T-helper 1 cell (primary cell): ENCODE measurements at places on chromosomes 6 and 20.

GRCh38 chr6:110044096-110044495 lies 66.0 kb downstream of the GPR6 start:
- DNase-seq = no peak

DNA sequence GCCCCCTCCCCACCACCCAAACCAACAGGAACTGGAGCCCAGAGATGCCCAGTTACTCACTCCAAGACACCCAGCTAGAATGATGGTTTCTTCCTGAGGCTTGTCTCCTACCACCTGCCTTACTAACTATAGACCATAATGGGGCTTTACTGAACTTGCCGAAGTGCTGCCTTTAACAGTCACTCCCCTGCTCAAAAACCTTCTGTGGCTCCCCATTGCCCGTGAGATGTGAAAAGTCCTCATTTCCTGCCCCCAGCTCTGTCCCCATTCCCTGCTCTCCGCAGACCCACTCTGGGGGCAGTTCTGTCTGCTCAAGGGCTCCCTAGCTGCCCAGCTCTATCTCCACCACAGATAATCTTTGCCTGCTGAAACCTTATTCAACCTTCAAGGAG lies 4.9 kb downstream of the SIGLEC1 start:
- no peak for DNase-seq

GRCh38 chr6:81977486-81977885 lies 225.0 kb upstream of the TENT5A start:
- DNase-seq = no peak

GRCh38 chr20:38321959-38322598 lies 18.1 kb downstream of the BPI start:
- DNase-seq = no peak

DNA sequence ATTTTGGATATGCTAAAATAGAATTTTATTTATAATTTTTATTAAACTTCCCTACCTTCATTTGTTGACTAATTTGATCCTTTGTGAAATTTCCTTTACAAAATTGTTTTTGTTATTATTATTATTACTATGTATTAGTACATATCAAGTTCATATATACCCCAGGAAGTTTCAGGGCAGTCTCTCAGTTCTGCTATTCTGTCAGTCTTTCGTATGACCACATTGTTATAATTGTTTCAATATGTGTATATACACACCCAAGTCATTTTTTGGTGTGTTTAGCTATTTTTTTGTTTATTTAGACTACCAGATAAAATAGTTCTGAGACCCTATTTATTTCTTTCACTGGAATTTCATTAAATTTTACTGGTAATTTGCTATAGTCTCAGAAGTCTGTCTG lies 72.1 kb downstream of the NKAIN2 start:
- DNase-seq = no peak

GRCh38 chr20:17843246-17844132 lies 125.1 kb downstream of the SNX5 start:
- DNase-seq = peak; percentile 35

GRCh38 chr6:11542863-11543262 lies 5.3 kb downstream of the TMEM170B start:
- no peak for DNase-seq

DNA sequence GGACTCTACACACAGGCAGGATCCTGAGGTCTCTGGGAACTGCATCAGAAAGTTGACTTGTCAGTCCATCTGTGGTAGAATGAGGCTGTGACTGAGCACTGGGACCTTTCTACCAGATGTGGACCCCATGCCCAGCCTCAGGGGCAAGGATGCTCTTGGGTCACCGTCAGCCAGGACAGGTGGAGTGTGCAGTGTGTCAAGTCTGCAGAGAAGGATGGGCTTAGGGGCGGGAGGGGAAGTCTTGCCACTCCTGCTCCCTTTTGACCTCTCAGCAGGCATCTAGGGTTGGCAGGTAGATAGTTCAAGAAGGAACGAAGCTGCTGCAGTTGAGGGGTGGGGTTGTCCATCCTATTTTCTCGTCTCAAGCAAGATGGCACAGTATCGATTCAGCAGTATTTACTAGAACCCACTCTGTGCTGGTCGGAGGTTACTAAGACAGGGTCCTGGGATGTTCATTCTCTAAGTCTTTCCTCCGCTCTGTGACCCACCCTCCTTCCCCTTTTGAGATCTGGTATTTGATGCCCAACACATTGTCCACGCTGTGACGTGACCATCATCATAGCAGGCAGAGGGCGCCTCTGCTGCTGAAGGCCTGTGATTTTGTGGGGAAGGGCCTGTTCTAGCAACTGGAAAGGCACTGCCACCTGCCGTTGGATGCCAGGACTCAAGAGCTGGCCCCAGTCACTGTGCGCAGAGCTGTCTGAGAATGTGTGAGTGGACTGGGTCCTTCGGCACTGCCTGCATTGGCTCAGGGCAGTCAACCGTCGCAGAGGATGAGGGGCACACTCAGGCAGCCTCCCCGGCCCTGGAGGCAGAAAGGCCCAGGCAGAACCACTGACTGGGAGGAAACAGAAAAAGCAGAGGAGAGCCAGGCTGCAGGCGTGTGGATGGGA lies 23.2 kb downstream of the RBCK1 start:
- no peak for DNase-seq

- no peak for DNase-seq
Observed at GRCh38 chr20:3749087-3749688, 16.7 kb downstream of the HSPA12B start.

DNA sequence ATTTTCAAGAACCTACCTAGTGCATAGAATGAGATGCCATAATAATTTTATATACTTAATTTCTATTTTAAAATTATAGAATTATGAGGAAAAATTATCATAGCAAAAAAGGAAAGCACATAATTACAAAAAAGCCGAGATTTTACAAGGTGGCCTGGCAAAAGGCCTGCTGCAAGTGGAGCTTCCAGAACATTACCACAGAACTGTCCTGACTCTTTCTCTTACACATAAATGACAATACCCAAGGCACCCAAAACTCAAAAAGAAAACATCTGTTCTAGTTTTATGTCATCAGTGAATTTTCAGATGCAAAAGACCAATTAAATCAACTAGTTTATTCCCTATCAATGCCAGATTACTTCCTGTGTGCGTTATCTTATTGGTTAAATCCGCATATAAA lies 74.2 kb downstream of the FILIP1 start:
- no peak for DNase-seq

DNA sequence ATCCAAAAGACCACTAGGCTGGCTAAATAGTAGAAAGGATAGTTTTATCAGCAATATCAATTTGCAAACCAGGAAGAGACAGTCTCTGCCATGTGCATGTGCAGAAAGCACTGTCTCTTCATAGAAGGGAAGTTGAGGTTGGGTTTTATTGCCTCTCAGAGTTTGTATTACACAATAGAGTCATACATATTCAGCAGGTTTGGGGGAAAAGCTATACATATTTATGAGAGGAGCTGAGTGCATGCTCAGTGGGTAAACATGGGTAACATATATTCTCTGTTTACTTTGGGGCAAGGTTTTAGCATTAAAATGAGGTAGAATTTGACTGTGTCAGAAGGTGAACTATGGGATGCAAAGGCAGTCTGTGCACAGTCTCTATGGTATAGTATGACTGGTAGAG lies 14.9 kb downstream of the TMEM170B start:
- no peak for DNase-seq

- DNase-seq = no peak
Observed at GRCh38 chr20:53205046-53205445, 232.9 kb downstream of the TSHZ2 start.

DNA sequence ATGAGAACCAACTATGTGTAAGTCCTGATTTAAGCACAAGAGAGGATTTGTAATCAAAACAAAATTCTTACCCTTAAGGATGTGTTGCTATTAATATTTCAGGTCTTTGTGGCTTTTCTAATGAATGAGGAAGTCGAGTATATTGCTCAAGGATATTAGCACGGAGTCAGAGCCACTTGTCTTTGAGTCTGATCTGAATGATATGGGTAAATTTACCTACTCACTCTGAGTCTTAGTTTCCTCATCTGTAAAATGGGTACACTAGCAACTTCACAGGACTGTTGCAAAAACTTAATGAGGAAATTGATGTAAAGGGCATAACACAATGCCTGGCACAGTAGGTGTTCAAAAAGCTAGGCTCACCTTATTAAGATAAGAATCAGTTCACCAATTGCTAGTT lies 30.0 kb upstream of the QKI start:
- DNase-seq = no peak

DNA sequence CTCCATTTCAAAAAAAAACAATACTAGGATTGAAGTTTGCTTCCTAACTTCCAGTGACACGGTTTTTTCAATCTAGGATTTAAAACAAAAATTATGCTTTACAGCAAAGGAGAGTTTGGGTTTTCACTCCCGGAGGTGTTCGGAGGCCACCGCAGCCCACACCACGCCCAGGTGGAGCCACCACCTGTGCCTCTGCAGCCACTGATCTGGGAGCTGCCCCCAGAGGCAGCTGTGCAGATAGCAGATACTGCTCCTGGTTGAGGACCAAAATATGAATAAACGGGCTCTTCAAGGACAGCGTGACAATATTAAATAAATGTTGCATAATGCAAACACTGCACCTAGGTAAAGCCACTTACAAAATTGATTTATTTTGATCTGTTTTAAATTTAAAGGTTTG lies 30.2 kb downstream of the DLL1 start:
- no peak for DNase-seq

DNA sequence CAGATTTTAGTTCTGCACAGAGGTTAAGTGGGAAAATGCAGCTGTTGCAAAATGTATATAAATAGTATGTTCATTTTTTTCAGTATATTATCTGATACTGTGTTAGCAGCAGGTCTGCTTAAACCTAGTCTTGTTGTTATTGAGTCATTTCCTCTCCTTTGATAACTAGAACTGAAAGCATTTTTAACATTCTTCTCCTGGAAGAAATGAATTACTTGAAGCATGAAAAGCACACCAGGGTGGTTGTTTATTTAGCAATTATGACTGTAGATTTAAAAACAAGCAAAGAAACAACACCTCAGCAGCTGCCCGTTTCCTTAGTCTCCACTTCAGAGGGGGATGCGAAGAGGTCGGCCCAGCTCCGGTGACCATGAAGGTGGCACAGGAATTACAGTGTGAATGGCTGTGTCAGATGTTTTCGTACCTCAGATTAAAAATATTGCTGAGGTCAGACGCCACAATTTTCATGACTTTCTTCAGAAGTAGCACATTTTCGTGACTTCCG lies 53.5 kb downstream of the GOPC start:
- DNase-seq = no peak

DNA sequence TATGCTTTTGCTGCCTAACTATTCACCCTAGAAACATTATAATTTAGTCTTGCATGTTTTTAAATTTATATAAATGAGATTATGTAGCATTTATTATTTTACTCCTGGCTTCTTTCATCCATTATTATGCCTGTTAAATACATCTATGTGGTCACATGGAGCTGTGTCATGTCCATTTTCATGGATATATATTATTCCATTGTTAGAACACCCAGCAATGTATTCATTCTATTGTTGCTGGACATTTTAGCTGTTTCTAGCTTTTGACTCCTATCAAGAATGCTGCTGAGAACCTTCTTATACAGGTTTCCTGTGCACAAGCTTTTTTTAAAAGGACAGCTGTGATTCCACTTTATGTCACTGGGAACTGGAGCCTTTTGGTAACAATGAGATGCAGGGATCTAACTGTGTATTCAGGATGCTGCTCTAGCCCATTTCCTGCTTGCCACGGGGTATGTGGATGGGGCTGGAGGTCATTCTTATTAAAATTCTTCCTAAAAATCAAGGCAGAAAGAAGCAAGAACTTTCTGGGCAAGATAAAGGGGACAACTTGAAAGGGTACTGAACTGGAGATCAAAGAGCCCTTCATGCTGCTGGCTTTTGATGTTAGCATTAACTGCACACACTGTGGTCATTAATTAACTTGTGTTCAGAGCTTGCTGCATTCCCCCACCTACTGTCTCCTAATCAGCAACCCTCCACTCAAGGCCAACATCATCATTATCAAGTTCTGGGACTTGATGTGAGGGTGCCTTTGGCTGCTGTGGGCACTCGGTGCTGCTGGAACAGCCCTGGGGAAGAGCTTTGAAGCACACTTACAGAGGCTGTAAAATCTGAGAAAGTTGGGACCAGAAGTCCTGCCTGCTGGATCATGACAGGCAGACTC lies 96.6 kb upstream of the AKIRIN2 start:
- DNase-seq = no peak

GRCh38 chr20:54044156-54044555 lies 26.2 kb downstream of the BCAS1 start:
- no peak for DNase-seq

- DNase-seq = peak; percentile 43
Observed at GRCh38 chr6:28266962-28267694, at the start of gene ZSCAN26. ZSCAN26 (plus strand) TSS chr6:28267143; CDS start chr6:28271920, 4,777 bp downstream.
